ENCODE measurements at places on chromosomes 16 and 17.
A peak's percentile ranks its signal among the peaks of the same experiment; 100 is the strongest.

GRCh38 chr17:51597345-51597744 is 337.0 kb downstream of the UTP18 start:
- no peak for DNase-seq

DNA sequence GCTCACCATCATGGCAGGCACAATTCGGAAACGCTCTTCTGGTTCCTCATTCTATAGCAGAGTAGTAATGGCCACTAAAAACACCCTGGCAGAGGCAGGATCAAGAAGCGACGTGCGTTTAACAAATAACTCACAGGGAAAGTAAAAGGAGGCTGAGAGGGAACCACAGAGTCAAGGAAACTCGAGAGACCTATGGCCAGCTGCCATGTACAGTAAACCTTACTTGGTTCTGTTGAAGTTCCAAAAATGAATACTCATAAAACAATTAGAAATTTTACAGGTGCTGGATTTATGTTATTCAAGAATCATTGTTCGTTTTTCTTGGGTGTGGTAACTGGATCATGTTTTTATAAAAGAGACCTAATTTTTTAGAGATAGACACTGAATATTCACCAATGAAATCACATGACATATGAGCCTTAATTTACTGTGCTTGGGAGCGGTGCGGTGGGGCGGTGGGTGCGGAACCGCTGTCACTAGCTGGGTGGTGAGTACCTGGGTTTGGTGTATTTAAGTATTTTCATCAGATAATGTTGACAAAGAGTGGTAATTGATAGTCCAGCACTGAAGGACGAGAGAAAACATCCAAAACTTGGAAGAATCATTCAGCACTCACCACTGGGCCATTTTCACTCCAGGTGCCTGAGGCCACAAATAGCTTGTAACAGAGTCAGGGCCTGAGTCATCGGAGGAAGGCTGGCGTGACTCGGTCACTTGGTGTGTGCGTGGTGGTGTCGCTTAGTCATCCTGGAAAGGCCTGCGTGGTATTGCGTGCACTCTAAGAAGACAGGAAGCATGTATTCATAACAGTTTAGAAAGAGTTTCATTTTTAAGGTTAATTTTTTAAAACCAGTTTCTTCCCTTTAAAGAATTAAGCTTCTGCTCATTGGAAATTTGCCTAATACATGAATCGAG is 135.4 kb upstream of the CHMP6 start:
- peak; percentile 88 for DNase-seq

GRCh38 chr16:63385714-63386432 is 1349.6 kb upstream of the CDH8 start:
- no peak for DNase-seq

- no peak for DNase-seq
These were observed at the start of gene LCAT for GRCh38 chr16:67943619-67944504. TSS of gene LCAT (minus strand) at chr16:67944120. CDS start at chr16:67944101, 19 bp downstream.

- no peak for DNase-seq
These were observed 166.7 kb downstream of the RBFOX3 start for GRCh38 chr17:79444198-79444597.

DNA sequence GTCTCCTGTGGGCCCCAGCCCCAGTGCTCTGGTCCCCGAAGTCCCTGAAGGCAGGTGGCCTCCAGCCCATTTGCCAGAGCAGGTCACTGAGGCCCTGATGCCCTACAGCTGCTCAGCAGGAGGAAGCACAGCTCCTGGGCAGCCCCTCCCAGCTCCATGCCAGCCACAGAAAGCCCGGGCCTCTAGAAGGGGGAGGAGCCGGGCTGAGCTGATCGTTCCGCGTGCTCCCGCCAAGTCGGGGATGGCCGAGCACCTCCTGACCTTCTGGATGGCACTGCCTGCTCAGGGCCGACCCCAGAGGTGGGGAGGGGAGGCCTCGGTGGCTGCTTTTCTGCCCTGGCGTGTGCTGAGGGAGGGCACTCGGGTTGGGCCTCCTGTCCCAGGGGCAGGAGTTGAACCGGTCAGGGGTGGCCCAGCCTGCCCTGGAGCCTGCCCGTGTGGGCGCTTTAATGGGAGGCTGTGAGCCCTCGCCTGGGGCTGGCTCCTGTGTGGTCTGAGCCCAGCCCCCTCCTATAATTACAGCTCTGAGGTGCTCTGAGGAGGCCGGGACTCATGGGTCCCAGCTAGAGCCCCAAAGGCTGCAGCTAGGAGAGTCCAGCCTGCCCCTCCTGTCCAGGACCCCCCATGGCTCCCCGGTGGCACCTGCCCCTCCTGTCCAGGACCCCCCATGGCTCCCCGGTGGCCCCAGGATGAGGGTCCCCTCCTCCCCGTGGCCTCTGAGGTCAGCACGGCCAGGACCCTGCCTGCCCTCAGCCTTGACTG is 29.7 kb downstream of the ZFPM1 start:
- DNase-seq, result no peak

Data from GM10248 (cell line).